ENCODE measurements at places on chromosomes 13 and 19.

DNA sequence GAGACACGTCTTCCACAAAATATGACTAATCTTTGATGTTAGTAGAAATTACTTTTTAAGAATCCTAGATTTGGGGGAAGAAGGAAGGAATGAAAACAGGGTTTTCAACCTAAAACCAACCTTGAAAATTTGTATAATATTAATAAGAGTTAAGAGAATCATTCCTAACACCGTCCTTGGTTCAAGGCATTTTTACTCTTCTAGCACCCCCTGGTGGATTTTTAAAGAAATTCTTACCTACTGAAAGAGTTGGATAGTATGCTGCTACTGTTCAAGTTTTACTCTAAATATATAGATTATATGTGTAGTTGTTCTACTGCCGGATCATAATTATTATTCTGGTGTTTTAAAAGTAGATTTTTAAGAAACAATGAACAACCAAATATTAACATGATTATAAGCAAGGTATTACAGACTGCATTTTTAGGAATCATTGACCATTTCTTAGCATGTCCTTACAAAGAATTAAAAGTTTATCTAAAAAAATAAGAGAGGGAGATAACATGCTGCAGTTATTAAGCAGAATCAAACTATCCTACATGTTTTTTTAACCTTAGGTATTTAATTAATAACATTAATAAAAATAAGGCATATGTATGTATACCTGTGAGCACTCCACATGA, 7.4 kb upstream of the SLITRK6 start:
- DNase-seq = peak; percentile 52

- DNase-seq = no peak
Measured at GRCh38 chr19:30253581-30253996, 118.6 kb upstream of the ZNF536 start.

DNA sequence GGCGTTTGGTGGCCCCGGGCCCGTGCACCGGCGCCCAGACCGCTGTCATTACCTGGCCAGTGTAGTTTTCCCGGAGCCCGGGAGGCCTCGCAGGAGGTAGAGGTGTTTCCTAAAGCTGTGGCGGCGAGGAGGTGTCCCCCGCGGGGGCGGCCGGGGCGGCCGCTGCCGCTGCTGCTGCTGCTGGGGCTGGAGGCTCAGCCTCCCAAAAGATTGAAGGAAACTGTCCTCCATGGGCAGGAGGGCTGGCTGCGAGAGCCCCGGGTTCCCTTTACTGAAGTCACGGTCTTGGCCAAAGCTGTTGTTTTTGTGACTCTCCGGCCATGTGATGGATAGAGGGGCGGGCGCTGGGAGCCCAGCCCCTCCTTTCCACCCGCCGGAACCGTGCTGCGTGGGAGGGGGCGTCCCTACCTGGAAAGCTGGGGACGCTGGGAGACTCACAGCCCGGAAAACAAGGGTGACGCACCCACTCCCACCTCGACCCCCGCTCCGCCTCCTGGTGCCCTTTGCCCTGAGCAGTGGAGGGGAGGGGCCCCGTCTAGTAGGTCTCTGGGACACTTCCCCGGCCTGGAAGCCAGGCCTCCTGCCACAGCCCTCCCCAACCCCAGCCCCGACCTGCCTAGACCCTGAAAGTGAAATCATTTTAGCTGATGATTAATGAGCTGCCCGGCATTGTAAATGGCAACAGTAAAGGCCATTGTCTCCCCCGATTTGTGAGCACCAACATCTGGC, at the start of gene N4BP2L1:
Gene N4BP2L1 (minus strand): TSS at position 279 of the 729 bp plus-strand sequence. CDS start 48 bp downstream, at position 231.
- DNase-seq = peak; percentile 26

- DNase-seq = no peak
Measured at GRCh38 chr19:29293736-29294342, 80.9 kb upstream of the UQCRFS1 start.

- DNase-seq = no peak
Measured at GRCh38 chr13:43129066-43129465, 105.7 kb downstream of the DNAJC15 start.

DNA sequence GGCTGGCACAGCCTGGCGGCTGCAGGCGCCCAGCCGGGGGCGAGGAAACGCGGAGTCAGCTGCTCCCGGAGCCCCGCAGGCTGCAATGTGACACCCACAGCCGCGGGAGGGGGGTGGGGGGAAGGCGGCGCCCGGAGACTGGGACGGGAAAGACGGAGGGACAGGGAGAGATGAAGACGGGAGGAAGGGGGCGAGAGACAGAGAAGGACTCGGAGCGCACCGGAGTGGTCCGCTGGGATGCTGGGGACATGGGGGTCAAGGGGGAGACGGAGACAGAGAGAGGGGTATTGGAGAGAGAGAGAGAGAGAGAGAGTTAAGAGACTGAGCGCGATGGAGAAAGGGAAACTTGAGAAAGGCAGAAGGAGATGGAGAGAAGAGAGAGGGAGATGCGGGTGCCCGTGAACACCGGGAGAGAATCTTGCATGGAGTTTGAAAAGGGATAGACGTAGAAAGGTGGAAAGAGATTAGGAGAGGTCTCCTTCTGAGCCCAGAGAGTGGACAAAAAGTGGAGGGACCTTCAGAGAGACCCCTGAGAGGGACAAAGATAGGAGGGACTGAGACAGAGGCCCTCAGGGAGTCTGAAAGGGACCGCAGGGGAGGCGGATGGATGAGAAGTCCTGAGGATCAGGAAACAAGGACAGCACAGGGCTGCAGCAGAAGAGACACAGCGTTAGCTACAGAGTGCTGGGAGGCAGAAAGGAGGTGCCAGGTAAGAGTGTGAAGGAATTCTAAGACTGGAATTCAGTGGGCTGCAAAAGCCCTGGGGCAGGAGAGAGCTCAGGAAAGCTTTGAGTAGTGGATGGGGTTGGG, 1.0 kb downstream of the SCN1B start:
- DNase-seq = peak; percentile 33
